ENCODE measurements at places on chromosomes 5 and 9.
A peak's percentile ranks its signal among the peaks of the same experiment; 100 is the strongest.

- DNase-seq: no peak
These were observed 197.0 kb downstream of the NR2F1-AS1 start for GRCh38 chr5:93384026-93384425.

GRCh38 chr9:26263478-26263877, 585.2 kb upstream of the TUSC1 start:
- DNase-seq: no peak

DNA sequence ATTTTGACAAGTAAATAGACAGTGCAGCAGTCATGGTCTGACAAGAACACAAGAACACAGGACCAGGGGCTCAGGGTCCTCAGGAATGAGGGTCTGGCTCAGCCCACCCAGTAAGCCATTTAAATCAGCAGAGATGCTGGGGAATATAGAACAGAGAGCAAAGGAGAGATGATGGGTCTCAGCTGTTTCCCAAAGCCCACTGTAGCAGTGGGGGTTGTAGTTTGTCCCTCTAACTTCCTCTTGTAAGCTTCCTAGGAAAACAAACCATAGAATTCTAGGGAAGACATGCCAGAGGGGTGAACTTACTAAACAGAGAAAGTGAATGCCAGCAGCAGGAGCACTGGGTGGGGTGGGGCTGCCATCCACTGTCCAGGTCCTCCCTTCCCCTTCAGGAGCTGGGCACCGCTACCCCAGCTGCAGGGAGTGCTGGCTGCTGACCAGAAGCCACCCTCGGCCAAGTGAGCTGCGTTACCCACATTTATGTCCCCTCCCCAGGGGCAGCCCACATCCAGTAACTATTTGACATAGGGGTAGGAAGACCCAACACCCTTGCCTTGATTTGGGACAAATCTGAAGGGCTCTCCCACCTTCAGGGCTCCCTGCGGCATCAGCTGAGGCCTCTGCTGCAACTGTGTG, 41.6 kb downstream of the GABBR2 start:
- no peak for DNase-seq

DNA sequence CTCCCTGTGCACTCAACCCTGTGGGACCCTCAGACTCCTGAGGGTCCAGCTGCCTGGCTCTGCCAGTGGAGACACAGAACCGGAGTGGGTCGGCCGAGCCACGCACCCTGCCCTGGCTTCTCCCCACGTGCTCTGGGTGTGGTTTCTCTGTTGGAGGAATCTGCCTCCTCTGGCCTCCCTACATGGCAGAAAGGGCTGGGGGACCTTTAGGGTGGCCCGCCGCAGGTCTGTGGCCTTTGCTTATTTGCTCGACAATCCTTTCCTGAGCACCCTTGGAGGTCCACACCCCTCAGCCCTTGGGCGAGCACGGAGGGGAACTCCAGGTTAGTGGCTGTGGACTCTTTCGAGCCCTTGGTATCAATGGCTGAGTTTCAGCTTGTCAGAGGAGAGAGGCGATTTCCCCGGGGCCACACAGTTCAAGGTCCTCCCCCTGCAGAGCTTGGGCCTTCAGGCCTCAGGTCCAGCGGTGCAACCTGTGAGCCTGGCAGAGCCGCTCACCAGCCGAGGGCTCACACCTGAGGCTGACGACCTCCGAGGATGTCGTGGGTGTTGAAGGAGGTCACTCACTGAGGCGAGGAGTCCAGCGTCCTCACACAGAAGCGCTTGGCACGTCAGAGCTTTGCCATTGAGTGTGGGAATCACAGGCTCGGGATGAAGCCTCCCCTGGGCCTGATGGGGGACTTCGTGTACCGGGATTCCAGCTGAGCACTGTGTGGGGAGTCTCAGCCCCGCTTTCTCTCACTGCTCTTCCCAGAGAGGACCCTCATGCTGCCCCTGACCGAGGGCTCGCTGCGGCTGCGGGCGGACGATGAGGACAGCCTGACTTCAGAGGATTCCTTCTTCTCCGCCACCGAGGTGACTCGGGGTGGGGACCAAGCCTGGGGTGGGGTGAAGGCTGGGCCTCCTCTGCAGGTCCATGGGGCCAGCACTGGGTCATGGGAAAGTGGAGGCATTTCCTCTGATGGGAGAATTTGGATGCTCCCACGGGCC, 20.8 kb upstream of the DOLPP1 start:
- DNase-seq: no peak

GRCh38 chr5:173523388-173523787, 93.1 kb downstream of the BOD1 start:
- no peak for DNase-seq

GRCh38 chr5:132775476-132775961, 1.5 kb downstream of the SEPTIN8 start:
- DNase-seq: no peak

DNA sequence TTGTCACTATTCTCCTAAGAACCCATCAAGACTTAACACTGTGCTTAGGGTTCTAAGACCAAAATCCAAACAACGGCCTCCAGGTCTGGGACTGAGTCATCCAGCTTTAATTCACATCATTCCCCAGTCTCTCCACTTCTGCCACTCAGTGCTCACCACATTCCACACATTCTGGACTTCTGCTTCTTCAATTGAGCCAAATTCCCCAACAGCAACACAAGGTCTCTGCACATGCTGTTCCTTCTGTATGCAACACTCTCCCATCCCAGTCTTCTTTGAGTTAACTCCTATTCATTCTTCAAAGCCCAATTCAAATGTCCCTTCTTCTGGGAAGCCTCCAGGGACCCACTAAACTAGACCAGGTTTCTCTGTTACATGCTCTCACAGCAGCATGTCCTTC, 97.8 kb downstream of the GPR21 start:
- no peak for DNase-seq

GRCh38 chr5:121982146-121982892, 20.5 kb downstream of the SRFBP1 start:
- no peak for DNase-seq

DNA sequence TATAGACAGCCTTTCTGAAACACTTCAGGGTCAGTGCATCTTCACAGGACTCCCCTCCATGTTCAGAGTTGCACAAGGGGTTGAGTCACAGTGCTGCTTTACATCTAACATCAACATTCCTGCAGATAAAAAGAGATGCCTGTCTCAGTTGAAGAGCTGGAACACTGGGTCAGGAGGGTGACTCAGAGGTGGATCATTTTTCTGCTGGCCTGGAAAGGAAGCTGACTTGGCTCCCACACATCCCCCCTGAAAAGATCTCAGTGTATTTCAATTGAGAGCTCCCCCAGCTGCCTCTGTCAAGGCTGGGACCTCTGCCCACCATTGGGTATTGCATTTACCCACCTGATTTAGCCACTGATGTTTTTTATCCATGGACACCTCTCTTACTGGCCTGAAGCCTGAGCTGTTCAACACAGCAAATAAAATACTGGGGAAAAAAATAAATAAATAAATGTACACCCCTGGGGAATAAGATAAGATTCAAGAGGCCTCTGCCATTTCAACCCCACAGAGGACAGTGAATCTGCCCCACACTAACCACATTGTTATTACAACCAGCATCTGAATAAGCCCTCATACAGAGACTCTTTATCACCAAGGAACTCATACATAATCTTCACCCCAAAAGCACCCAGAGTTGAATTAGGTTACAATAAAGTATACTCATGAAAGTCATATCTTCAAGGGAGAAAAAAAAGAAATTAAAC, 716.4 kb downstream of the SEMA5A start:
- DNase-seq: no peak

GRCh38 chr5:127725673-127726072, 22.5 kb downstream of the CCDC192 start:
- no peak for DNase-seq

DNA sequence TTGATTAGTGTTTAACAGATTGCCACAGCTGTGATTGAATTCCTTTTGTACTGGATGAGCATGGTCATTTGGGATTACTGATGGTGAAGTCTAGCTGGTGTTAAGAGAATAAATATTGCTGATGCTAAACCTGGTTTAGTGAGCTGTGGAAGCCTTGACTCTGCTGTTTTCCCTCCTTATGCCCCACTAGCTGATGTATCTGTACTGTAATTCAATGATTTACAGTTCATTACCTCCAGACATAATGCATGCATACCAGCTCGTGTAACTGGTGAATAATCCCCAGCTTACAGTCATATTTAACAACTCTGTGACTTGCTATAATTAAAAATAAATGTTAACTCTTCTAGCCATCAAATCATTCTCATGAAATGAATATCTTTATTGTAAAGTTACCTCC, 1.7 kb upstream of the CMYA5 start:
- no peak for DNase-seq

- DNase-seq: peak; percentile 71
These were observed 24.6 kb downstream of the TTF1 start for GRCh38 chr9:132381966-132382541.

DNA sequence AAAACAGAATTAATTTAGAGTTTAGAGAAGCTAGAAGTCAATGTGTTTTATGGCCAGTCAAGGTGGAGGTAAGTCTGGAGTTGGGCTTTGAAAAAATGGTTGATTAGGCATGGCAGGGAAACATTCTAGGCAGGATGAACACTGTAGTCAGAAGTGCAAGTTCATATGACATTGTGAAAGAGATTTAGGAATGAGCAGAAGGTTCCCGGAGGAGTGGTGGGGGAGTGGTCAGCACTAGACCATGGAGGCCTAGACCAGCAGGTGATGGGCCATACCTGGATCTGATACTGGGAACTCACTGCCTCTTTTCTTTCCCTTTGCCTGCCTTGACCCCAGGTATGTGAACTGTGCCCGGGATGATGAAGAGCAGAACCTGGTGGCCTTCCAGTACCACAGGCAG, 16.6 kb downstream of the PRDM9 start:
- no peak for DNase-seq

DNA sequence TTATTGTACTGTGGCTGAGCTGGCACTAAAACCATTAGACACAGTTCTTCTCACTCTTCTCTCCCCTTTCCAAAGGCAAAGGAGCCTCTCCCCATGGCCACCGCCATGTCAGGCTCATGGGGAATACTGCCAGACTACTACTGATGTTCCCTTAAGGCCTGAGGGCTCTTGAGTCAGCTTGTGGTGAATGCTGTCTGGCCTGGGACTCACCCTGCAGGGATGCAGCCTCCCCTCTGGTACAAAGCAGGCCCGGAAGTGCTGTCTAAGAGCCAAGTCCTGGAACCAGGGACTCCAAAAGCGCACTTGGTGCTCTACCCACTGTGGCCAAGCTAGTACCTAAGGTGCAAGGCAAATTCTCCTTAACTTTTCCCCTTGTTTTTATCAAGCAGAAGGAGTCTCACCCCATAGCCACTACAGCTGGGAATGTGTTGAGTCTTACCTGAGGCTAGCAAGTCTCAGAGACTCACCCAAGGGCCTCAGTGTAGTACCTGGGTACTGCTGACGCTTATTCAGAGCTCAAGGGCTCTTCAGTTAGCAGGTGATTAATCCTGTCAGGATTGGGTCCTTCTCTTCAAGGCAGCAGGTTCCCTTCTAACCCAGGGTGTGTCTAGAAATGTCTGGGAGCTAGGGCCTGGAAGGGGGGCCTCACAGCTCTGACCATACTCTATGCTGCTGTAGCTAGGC, 33.2 kb upstream of the C5orf46 start:
- no peak for DNase-seq

DNA sequence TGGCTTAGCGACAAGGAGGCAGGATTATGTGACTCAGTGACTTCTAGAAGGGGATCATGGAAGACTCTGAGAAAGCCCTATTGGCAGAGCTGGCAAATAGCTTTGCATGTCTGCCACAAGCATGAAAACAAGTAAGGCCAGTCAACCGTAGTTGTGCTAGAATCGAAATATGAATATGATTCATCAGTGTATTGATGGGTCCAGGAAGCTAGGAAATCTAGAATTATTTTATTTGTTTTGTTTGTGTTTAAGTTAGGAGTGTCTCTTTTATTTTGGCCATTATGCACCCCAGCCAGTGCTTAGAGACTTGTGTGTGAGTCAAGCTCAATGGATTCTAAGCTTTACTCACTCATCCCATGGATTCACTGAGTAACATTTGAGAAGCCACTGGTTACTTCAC, 3.8 kb upstream of the ITGA2 start:
- no peak for DNase-seq

DNA sequence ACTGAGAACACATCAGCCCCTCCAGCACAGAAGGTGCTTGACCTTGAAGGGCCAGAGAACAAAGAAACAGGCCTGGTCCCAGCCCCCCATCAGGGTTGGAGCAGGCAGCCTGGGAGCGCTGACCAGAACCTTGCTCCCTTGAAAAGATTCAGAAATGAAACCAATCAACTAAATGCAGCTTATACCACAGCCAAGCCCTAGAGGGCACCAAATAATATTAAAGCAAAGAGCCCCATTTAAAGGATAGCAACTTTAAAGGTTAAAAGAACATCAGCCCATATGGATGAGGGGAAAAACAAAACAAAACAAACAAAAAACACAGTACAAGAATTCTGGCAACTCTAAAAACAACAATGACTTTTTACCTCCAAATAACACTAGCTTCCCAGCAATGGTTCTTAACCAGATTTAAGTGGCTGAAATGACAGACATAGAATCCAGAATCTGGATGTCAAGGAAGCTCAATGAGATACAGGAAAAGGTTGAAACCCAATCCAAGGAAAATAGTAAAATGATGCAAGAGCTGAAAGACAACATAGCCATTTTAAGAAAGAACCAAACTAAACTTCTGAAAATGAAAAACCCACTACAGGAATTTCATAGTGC, 471.9 kb downstream of the MTRR start:
- DNase-seq: no peak

- DNase-seq: no peak
These were observed 32.5 kb downstream of the RXRA start for GRCh38 chr9:134358662-134359319.

DNA sequence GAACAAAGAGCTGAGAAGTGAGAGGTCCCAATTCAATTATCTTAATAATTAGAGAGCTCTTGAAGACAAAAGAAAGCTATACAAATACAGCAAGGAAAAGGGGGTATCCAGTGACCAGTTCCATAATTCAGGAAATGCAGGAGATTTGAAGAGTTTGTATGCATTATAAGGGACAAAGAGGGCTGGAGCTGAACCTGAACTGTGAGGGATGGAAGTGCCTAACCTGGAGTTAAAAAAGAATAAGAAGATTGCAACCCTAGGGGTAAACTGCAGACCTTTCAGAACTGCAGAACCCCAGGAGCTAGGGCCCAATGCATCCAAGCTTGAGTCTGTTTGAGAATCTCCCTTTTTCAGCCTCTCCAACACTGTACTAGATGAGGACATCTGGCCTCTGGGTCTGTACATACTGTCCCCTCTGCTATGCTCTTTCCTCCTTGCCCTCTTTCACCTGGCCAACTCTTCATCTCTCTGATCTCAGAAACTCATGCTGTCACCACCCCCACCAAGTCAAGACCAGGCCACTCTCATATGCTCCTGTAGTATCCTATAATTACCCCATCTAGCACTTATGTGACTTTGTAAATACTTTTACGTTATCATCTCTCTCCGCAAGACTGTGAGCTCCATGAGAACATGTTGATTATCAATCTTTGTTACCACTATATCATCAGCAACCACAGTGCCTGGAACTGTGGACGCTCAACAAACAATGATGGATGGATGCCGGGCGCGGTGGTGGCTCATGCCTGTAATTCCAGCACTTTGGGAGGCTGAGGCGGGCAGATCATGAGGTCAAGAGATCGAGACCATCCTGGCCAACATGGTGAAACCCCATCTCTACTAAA, 6.6 kb upstream of the PRKACG start:
- DNase-seq: no peak

DNA sequence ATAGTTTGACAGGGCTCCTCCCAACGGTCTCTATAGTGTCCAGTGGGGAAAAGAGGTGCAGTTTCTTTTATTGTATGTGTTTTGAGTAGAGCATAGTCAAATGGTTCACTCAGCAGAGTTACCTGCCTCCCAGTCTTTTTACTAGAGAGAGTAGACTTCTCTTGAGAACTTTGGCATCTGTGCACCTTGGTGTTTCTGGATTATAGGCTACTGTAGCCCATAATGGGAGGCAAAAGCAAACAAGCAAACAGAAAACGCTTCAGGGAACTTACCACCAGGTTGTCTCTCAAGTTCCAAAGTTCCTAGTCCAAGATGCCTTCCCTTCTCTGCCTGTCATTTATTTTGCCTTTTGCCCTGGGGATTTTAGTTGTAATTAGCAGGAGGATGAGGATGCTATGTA, 26.2 kb downstream of the INVS start:
- DNase-seq: no peak
